Stomach (tissue), 19 donors: ENCODE measurements at places on chromosomes 13 and 19. TPM values are rescaled to one million over a fixed set of nuclear protein-coding genes. Genes with fewer than 3 reads are reported as not detected.

DNA sequence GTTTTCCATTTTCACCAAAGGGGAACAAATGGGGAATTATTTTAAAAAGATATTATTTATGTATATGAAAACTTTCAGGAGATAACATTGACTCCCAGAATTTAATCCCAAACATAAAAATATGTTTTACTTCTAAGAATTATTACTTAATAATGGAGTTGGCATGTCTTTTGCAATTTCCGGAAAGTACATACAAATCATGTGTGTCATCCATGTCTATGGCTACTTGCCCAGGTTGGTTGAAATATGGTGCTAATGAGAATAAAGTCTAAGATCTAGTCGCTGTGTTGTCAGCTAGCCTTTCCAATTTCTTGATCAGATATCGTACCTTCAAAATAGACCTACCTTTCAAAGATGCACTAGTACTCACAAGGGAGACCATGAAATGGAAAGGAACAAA lies 1003.2 kb upstream of the PCDH20 start:
- H3K27me3 ChIP-seq = no peaks in the 10 kb centered on the region
- no peak overlapping the region for H3K4me3 ChIP-seq
- no peak for DNase-seq
- H3K4me1 ChIP-seq = no peaks in the 10 kb centered on the region

GRCh38 chr19:22627526-22627925 lies 6.6 kb upstream of the ZNF492 start:
- H3K27ac ChIP-seq = no peak overlapping the region
- no peak for DNase-seq
- peaks cover 5% of the 10 kb centered on the region for H3K27me3 ChIP-seq
- H3K4me1 ChIP-seq = no peaks in the 10 kb centered on the region

DNA sequence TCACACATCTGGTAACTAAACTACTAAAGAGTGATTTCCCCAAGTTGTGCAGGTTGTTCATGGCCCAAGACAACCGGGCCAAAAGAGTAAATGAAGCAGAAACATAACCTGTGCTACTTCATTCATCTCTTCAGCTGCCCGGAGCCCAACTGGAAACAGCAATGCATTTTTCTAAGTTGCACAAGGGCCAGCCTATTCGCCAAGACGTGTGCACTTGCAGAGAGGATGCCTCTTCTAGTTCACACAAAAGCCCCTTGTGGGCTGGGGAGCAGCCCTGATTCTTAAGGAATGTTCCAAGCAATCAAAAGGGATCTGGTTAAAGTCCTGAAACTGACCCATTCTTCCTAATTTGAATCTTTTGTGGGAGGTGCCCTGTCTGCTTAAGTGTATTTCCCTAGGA lies 275.8 kb downstream of the SHISA2 start:
- no peaks in the 10 kb centered on the region for H3K36me3 ChIP-seq
- DNase-seq = peak; percentile 35
- H3K4me1 ChIP-seq = no peaks in the 10 kb centered on the region
- no peak overlapping the region for H3K4me3 ChIP-seq

- no peaks in the 10 kb centered on the region for H3K36me3 ChIP-seq
- H3K27ac ChIP-seq = no peak overlapping the region
- H3K4me3 ChIP-seq = no peak overlapping the region
- DNase-seq = no peak
Measured at GRCh38 chr13:66328476-66328875, 901.7 kb downstream of the PCDH9 start.

GRCh38 chr13:43933378-43933777 lies 53.7 kb downstream of the LACC1 start:
- no peaks in the 10 kb centered on the region for H3K27me3 ChIP-seq
- no peak overlapping the region for H3K4me3 ChIP-seq
- H3K27ac ChIP-seq = no peak overlapping the region
- no peaks in the 10 kb centered on the region for H3K4me1 ChIP-seq
- no peak for DNase-seq
- no peaks in the 10 kb centered on the region for H3K36me3 ChIP-seq

GRCh38 chr19:2694196-2694595 lies 8.3 kb downstream of the GNG7 start:
- no peak overlapping the region for H3K4me3 ChIP-seq
- no peak overlapping the region for H3K27ac ChIP-seq
- H3K36me3 ChIP-seq = no peaks in the 10 kb centered on the region
- H3K4me1 ChIP-seq = no peaks in the 10 kb centered on the region
- DNase-seq = no peak

- no peak overlapping the region for H3K27ac ChIP-seq
- no peaks in the 10 kb centered on the region for H3K36me3 ChIP-seq
Measured at GRCh38 chr19:30131246-30131645, 189.2 kb downstream of the URI1 start.

GRCh38 chr13:106467427-106468122 lies 67.9 kb downstream of the EFNB2 start:
- H3K36me3 ChIP-seq = no peaks in the 10 kb centered on the region
- H3K27ac ChIP-seq = no peak overlapping the region
- H3K4me1 ChIP-seq = peaks cover 11% of the 10 kb centered on the region
- no peak overlapping the region for H3K4me3 ChIP-seq

DNA sequence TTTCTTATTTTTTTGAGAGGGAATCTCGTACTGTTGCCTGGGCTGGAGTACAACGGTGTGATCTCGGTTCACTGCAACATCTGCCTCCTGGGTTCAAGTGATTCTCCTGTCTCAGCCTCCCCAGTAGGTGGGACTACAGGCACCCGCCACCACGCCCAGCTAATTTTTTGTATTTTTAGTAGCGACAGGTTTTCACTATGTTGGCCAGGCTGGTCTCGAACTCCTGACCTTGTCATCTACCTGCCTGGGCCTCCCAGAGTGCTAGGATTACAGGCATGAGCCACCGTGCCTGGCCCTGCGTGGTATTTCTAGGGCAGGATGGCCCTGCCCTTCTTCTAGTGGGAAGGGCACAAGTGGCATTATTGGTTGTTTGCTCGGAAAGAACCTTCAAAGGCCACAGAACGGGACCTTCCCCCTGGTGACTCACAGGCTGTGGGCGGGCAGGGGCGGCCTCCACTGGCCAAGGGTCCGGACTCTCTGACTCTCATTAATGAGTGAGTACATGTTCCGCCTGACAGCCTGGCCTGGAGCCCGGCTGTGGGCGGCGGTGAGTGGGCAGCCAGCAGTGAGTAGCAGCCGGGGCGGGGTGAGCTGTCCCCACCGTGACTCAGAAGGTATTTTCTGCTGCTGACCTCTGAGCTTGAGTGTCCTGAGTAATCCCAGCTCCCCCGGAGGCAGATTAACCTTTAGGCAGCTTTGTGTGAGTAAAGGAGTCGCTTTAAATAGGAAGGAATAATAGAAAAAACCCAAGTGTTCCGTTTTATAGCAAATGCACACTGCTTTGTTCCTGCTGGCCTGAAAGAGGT lies 5.1 kb downstream of the DOT1L start:
- DNase-seq = peak; percentile 97
- H3K27me3 ChIP-seq = no peaks in the 10 kb centered on the region
- H3K4me3 ChIP-seq = peak overlapping the region; percentile 9
- peaks cover 94% of the 10 kb centered on the region for H3K4me1 ChIP-seq
- peaks cover 7% of the 10 kb centered on the region for H3K36me3 ChIP-seq
- H3K27ac ChIP-seq = peak overlapping the region; percentile 97

DNA sequence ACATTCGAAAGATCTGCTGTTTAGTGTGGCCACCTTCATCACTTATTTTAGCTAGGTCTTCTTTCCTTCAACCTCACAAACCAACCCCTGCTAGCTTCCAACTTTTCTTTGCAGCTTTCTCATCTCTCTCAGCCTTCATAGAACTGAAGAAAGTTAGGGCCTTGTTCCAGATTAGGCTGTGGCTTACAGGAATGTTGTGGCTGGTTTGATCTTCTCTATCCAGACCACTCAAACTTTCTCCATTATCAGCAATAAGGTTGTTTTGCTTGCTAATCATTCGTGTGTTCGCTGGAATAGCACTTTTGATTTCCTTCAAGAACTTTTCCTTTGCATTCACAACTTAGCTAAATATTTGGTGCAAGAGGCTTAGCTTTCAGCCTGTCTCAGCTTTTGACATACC lies 44.7 kb downstream of the CARS2 start:
- no peak overlapping the region for H3K27ac ChIP-seq
- H3K4me3 ChIP-seq = no peak overlapping the region
- DNase-seq = no peak
- no peaks in the 10 kb centered on the region for H3K4me1 ChIP-seq
- H3K36me3 ChIP-seq = peaks cover 85% of the 10 kb centered on the region
- H3K27me3 ChIP-seq = no peaks in the 10 kb centered on the region

GRCh38 chr13:46756977-46757376 lies 40.0 kb downstream of the ESD start:
- peak; percentile 39 for DNase-seq
- peaks cover 3% of the 10 kb centered on the region for H3K36me3 ChIP-seq
- no peak overlapping the region for H3K4me3 ChIP-seq
- peak overlapping the region; percentile 77 for H3K27ac ChIP-seq
- no peaks in the 10 kb centered on the region for H3K27me3 ChIP-seq
- no peaks in the 10 kb centered on the region for H3K4me1 ChIP-seq

GRCh38 chr13:92418818-92419412 lies 807.7 kb upstream of the GPC6 start:
- no peaks in the 10 kb centered on the region for H3K36me3 ChIP-seq
- H3K27me3 ChIP-seq = no peaks in the 10 kb centered on the region
- no peak for DNase-seq
- no peaks in the 10 kb centered on the region for H3K4me1 ChIP-seq
- no peak overlapping the region for H3K27ac ChIP-seq
- no peak overlapping the region for H3K4me3 ChIP-seq

DNA sequence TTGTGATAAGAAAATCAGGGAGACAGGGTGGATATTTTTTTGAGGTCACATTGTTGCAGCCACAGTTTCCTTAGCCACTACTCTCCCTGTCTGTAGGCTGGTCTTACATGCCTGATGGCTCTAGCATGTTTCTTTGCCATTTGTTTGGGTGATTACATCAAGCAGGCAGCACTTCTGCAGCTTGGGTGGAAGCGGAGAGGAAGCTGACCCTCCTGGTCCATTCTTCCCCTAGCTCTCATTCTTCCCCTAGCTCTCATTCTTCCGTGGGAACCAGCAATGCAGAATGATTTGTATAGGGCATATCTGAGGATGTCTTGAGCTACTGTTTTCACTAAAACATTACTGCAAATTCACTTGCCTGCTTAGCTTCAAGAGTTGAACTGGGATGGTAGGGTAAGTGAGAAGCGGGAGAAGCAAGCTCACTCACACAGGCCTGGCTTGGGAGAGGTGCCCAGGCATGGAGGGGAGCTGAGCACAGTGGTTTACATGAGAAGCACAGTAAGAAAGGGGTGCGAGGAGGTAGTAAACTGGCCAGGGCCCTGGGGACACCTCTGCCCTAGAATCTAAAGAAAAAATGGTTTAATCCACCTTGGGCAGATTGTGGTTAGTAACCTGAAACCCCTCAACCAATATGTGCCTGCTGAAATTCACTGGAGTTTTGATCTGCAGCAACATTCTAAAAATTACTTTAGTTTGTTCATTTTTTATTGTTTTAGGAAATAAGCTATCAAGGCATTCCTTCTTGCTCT lies 538.9 kb downstream of the RFC3 start:
- no peak for DNase-seq
- H3K27me3 ChIP-seq = no peaks in the 10 kb centered on the region
- peaks cover 3% of the 10 kb centered on the region for H3K4me1 ChIP-seq
- no peak overlapping the region for H3K4me3 ChIP-seq
- H3K36me3 ChIP-seq = no peaks in the 10 kb centered on the region

GRCh38 chr19:5357584-5357983 lies 17.0 kb upstream of the PTPRS start:
- H3K27me3 ChIP-seq = no peaks in the 10 kb centered on the region
- no peak overlapping the region for H3K4me3 ChIP-seq
- no peaks in the 10 kb centered on the region for H3K36me3 ChIP-seq

DNA sequence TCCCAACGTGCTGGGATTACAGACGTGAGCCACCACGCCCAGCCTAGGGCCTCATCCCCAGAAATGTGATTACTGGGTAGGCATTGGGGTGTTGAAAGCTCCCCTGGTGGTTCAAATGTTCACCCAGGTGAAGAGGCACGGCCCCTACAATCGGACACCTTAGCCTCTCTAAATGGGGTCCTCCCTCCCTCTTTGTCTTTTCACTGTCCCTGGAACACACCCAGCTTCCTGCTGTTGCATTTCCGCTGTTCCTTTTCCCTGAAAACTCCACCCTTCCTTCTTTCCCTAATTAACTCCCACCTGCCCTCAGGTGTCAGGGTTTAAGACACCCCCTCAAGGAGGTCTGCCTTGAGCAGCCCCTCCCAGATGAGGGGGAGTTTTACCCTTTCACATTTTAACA lies 3.6 kb upstream of the PRODH2 start:
- no peaks in the 10 kb centered on the region for H3K36me3 ChIP-seq
- H3K4me3 ChIP-seq = no peak overlapping the region
- peaks cover 6% of the 10 kb centered on the region for H3K4me1 ChIP-seq
- no peaks in the 10 kb centered on the region for H3K27me3 ChIP-seq
- DNase-seq = no peak

GRCh38 chr19:22286151-22286810 lies at the start of gene ZNF729:
Gene ZNF729 (plus strand): TSS chr19:22286441. CDS start chr19:22286526, 85 bp downstream.
- H3K36me3 ChIP-seq = no peaks in the 10 kb centered on the region
- no peak for DNase-seq
- no peak within 1 kb of the TSS for H3K27ac ChIP-seq
- H3K4me3 ChIP-seq = no peak within 1 kb of the TSS

DNA sequence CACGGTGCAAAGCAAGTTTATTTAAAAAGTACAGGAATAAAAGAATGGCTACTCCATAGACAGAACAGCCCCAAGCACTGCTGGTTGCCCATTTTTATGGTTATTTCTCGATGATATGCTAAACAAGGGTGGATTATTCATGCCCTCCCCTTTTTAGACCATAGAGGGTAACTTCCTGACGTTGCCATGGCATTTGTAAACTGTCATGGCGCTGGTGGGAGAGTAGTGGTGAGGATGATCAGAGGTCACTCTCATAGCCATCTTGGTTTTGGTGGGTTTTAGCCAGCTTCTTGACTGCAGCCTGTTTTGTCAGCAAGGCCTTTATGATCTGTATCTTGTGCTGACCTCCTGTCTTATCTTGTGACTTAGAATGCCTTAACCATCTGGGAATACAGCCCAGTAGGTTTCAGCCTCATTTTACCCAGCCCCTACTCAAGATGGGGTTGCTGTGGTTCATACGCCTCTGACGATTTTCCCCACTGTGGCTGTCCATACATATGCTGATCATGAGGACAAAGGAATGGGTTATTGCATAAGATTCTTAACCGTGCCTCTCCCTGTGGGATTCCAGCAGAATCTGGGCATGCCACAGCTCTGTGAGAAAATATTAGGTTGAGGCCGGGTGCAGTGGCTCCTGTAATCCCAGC lies 36.9 kb upstream of the ZNF507 start:
- H3K27ac ChIP-seq = no peak overlapping the region
- H3K4me3 ChIP-seq = no peak overlapping the region
- peaks cover 49% of the 10 kb centered on the region for H3K27me3 ChIP-seq
- no peak for DNase-seq

- H3K4me1 ChIP-seq = no peaks in the 10 kb centered on the region
- H3K27me3 ChIP-seq = peaks cover 4% of the 10 kb centered on the region
- no peak overlapping the region for H3K4me3 ChIP-seq
- no peak overlapping the region for H3K27ac ChIP-seq
- no peak for DNase-seq
Measured at GRCh38 chr19:28019371-28019770, 1193.6 kb downstream of the UQCRFS1 start.

The AP1M2 gene
- 61.0 TPM for total RNA-seq

The CPT1C gene
- 3.0 TPM for total RNA-seq

The TOMM40 gene
- 24.6 TPM for total RNA-seq

The PRR36 gene
- not detected for total RNA-seq

The TMEM255B gene
- 1.3 TPM for total RNA-seq

The FIZ1 gene
- total RNA-seq = 16.8 TPM

The ZNF541 gene
- not detected for total RNA-seq
